A172 (cell line): ENCODE measurements at places on chromosomes 16 and 17. TPM values are rescaled to one million over a fixed set of nuclear protein-coding genes. Genes with fewer than 3 reads are reported as not detected.
A peak's percentile ranks its signal among the peaks of the same experiment; 100 is the strongest.

Gene FN3K
- total RNA-seq = 2.1 and 2.9 TPM in 2 replicates

Gene ATP2C2
- total RNA-seq = not detected in 2 replicates

Gene TRIM72
- total RNA-seq = under 0.01 and 0.02 TPM in 2 replicates

Gene WFIKKN1
- 0.24 TPM in 1 of 2 replicates, not detected in the other for total RNA-seq

DNA sequence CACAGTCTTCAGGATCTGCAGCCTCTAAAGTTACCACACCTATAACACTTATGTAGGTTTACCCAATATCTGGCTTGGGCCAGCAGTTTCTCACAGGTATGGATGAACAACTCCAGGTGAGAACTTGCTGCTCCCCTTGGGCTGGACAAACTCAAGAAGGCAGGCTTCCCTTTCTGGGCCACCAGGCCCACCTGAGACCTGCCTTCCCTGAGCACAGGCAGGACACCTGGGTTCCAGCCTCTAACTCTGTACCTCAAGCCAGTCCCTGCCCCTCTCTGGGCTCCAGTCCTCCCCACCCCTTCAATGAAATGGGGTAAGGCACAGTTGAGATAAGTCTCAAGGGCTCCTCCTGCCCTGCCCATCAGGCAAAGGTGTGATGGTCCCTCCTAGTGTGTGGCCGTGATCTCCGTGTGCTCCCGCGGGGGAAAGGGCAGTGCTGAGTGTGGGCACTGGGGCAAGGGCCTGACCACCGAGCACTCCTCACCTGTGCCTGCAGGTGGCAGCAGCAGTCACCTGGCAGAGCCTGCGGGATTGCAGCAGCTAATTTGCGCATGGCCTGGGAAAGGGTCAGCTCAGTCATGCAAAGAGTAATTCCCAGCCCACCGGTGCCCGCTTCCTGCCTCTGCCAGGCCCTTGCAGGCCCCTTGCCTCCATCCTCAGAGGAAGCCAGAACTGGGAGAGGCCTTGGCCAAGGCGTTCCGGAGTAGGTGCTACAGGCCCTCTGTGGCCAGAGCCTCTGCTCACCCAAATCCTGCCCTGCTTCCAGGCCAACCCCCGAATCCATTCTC lies 28.2 kb upstream of the ADGRG1 start:
- DNase-seq = peak; percentile 42

- DNase-seq = no peak
Observed at GRCh38 chr16:75099075-75099667, 17.4 kb downstream of the LDHD start.

- no peak for DNase-seq
Observed at GRCh38 chr16:78147911-78148401, 48.5 kb downstream of the WWOX start.

- DNase-seq = no peak
Observed at GRCh38 chr16:85461022-85461813, 151.9 kb upstream of the GSE1 start.

DNA sequence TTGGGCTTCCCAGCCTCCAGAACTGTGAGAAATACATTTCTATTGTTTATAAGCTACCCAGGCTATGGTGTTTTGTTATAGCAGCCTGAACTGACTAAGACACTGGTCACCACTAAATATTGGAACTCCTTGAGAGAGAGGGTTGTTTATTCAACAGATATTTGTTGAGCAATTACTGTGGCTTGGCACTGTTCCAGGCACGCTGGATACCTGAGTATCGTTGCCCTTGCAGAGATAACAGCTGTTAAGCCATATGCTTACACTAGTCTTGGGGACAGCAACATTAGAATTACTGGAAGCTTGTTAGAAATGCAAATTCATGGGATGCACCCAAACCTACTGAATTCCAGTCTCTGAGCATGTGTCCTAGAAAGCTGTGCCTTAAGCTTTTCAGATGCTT lies 230.7 kb downstream of the HS3ST4 start:
- DNase-seq = no peak

DNA sequence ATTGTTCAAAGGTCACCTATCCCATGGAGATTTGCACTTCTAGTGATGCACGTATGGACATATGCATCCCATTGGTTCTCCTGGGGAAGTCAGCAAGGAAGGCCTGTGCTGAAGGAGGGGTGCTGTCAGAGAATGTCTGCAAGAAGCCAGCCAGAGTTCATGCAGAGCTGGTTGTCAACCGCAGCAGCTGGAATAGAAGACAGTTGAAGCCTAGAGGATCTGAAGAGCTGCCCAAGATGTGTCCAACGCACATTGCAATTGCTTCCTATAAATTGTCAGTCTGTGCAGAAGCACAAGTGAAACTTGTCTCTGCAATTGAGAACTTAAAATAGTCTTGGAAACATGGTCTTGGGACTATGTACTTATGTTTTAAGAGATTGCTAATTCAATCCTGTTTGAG lies 82.1 kb upstream of the CNTNAP4 start:
- DNase-seq = no peak

DNA sequence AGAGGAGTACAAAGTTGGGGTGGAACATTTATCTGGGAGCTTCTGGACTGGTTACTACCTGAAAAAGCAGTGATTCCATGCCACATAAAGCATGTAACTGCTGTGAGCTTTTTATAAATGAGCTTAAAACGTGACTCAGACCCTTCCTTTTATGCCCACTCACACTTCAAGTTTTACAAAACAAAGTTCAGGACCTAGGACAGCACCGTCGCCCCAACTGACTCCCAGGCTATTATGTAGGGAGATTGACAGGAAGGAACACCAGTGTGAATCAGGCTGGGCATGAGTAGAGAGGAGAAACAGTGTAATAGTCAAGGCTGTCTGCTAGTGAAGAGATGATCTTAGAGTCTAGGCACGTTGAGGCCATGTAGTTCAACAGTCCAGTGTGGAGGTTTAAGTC lies 91.6 kb upstream of the DNAH9 start:
- no peak for DNase-seq

- DNase-seq = no peak
Observed at GRCh38 chr17:66576473-66576872, 258.4 kb upstream of the CACNG5 start.

DNA sequence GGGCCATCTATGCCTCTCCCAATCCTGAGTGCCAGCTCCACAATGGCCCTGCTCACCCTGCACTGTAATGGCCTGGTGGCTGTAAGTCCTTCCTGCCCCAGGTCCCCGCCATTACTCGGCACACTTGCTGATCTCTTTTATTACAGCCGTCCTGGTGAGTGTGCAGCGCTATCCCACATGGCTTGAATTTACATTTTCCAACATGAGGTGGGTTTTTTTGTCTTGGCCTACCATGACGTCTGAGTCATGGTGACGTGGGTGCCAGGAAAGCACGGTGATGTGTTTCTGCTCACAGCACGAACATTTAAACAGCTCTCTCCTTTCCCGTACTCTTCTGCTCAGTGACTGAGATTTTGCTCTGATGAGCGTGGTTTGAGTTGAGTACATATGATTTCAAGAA lies 55.2 kb upstream of the FOXF1 start:
- DNase-seq = peak; percentile 27

GRCh38 chr17:74042744-74043486 lies 160.6 kb upstream of the RPL38 start:
- DNase-seq = peak; percentile 98
